ENCODE measurements at places on chromosomes 1 and 21.
A peak's percentile ranks its signal among the peaks of the same experiment; 100 is the strongest.

DNA sequence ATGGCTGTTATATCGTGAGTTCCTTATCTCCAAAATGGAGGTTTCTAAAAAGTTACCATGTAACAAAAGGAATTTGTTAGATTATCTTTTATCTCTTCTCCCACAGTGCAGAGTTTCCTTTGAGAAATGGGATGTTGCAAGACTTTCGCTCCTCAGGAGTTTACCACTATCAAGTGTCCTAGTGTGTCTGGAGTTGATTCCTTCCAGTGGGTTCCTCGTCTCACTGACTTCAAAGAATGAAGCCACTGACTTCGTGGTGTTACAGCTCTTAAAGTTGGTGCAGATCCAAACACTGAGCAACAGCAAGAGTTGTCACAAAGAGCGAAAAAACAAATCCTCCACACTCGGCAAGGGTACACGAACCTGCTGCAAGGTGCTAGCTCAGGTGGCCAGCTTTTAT lies 37.0 kb downstream of the SPAG17 start:
- DNase-seq, result no peak

DNA sequence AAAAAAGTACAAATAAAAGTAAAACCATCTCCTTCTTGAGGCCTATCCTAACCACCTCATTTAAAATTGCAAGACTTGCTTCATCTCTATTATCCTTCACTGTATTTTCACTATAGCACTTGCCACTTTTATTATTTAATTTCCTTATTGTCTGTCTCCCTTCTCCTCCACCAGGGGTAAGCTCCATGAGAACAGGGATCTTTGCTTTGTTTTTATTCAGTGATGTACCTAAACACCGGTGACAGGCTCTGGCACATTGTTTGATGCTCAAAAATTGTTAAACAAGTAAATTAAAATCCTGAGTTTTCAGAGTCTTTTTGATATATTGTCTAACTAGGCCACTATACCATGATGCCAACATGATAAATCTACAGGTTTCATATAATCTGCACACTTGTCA lies 17.2 kb upstream of the SPEN start:
- no peak for DNase-seq

GRCh38 chr1:197675583-197676208 lies 99.6 kb downstream of the DENND1B start:
- no peak for DNase-seq

DNA sequence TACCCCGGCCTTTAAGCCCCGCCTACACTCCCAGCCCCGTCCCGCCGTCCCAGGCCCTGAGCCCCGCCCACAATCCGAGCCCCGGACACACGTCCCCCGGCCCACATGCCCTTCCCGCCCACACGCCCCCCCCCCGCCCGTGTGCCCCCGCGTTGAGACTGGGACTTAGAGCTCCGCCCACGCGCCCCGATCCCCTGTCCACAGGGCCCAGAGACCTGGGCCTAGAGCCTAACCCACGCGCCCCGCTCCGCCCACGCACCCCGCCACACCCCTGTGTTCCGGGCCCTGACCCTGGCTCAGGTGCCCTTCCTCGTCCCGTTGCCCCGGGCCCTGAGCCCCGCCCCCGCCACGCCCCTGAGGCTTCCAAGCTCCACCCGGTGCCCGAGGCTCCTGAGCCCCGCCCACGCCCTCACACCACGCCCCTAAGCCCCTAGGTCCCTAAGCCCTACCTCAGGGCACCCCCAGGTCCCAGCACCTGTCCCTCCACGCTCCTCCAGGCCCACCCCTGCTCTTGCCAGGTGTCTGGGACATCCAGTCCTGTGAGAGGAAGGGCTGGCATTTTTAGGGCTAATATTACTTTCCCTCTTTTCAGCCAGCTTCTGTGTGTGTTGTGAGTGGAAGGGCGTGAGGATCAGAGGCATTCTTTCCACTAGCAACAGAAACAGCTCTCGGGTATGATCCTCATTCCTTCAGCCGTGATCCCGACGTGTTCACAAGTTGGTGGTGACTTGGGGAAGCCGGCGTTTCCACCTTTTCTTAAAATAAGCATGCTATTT lies 552 bp upstream of the GPR157 start:
- peak; percentile 32 for DNase-seq

GRCh38 chr1:66258404-66259105 lies 275.4 kb upstream of the SGIP1 start:
- DNase-seq, result no peak

GRCh38 chr1:164716992-164717703 lies 158.2 kb downstream of the PBX1 start:
- DNase-seq, result no peak

GRCh38 chr1:206004826-206005225 lies 1.6 kb upstream of the RAB7B start:
- peak; percentile 37 for DNase-seq

DNA sequence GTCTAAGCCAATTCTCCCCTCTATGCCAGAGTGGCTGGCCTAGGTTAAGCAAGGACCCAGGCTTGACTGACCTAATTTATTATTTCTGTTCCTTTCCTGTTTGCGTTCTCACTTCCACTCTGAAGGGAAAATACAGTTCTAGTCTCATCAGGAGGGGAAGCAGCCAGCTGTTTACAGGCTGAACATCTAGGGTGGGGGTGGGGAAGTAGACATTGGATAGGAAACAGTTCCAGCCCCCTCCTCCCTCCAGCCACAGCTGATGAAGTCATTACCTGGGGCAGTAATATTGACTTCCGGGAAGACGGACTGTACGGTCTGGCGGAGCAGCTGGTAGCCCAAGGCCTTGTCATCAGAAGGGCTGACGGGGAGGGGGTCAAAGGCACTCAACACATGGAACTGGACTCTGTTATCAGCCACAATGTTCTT lies 17.6 kb downstream of the PM20D1 start:
- DNase-seq, result no peak

Measured in NCI-H1105 treated with DMSO at 0.1 percent for 48 hours (cell line).